HEK293T (cell line): ENCODE measurements at places on chromosomes 1 and 21.

DNA sequence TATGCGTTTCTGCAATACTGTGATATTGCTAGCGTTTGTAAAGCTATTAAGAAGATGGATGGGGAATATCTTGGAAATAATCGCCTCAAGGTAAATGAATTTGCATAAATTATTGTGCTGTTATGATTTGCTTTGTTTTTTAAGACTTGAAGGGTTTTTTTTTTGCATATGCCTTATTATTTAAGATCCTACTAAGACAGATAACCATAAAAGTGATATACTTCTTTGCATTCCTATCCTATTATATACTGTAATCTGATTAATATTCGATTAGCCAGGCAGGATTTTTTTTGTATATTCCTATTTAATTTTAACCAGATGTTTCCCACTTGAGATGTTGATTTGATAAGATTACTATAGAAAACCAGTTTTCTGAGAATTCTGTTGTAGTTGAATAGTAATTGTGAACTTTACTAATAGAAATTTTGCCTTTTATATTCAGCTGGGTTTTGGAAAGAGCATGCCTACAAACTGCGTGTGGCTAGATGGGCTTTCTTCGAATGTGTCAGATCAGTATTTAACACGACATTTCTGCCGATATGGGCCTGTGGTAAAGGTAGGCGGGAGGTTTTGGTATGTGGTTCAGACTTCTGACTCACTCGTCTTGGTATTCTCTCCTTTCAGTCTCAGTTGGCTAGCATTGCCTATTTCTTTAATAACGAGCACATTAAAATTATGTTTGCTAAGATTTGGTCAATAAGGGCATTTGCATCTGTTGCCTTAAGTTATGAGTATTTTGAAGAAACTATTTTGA lies 56.8 kb downstream of the ZBTB17 start:
- DNase-seq = no peak

DNA sequence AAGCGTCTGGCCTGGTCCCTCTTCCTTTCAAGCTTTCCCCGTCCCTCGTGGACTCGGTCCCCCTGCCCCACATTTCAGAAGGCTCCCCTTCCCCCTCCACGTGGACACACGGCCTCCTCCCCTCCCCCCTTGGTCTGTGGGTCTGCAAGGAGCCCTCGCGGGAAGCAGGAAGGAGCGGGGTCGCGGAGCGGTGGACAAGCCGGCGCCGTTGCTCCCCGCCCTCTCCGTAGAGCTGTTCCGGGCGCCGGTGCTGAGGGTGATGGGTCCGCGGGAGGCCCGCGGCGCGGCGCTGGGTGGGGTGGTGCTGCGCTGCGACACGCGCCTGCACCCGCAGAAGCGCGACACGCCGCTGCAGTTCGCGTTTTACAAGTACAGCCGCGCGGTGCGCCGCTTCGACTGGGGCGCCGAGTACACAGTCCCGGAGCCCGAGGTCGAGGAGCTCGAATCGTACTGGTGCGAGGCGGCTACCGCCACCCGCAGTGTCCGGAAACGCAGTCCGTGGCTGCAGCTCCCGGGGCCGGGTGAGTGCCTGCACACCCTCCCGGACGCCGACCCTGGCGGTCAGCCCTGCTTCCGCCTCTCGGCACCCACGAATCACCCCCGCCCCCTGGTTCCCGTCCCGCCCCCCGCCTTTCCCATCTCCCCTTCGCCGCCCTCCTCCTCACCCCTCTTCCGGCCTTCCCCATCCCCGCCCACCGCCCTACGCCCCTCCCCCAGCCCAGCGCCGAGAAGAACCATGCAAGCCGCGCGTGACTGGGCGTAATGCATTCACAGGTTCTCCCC lies 5.3 kb downstream of the FCRLB start:
- DNase-seq = peak; percentile 85

GRCh38 chr1:58904299-58905125 lies 120.7 kb upstream of the JUN start:
- DNase-seq = no peak

GRCh38 chr1:221543529-221544120 lies 198.3 kb downstream of the DUSP10 start:
- DNase-seq = peak; percentile 15

DNA sequence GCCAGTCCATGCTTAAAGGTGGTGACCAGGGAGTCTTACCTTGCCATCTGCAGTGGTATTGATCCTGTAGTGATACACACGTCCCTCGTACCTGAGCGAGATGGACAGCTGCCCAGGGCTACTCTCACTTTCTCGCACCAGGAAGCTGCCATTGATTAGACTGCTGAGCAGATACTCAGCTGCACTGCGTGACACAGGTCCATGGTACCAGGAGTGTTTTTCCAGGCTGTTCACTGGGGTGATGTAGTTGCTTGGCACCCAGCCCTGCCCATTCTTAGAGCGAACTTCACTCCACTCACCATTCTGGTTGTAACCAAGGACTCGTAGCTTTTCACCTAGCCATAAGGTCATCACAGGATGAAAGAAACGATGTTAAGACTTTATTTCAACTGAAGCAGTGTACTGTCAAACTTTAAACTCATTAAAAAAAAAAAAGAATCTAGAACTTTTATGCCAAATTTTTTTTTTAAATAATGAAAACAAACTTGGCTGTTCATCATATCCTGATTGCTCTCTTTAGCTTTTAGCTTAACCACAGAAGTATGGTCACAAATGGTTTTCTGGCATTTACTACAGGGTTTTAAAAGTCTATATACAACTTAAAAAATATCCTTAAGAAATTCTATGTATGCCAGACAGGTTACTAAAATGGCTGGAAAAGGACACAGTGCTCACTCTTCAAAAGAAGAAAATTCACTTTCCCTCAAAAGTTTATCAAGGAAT lies 44.6 kb downstream of the TOR3A start:
- no peak for DNase-seq

- no peak for DNase-seq
Observed at GRCh38 chr1:208569181-208569580, 325.0 kb upstream of the PLXNA2 start.

GRCh38 chr1:242146652-242147051 lies 147.8 kb upstream of the MAP1LC3C start:
- no peak for DNase-seq

DNA sequence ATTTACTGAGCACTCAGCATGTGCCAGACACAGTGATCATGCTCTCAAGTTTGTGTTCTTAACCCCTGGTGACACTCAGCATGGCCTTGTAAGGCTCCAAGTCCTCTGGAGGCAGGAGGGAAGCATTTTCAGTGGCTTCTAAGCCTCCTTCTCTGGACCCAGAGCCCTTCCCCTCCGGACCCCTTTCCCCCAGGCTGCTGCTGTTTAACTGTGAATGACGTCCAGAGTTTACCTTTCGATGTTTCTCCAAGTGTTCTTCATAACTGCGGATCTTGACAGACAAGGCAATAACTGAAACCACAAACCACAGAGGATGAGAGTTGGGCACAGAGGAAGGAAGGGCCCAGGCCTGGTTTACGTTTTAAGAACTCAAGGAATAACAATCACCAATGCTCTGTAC lies 6.5 kb downstream of the MRPS15 start:
- no peak for DNase-seq

DNA sequence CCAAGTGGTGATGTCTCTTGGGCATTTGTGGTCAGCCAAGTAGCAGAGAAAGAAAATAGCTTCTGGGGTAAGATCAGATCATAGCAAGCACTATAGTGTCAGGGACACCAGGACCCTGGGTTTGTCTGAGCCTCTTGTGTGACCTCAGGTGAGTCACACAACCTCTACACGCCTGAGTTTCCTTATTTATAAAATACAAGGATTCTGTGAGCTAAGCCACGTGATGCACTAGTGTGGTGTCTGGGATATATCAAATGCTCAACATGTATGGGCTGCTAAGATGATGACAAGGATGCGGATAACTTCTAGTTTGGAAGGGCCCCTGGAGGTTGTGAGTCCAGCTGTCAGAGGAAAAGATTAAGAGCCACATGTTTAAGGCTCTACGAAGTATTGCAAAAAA lies 24.5 kb upstream of the ZNF436 start:
- DNase-seq = no peak

DNA sequence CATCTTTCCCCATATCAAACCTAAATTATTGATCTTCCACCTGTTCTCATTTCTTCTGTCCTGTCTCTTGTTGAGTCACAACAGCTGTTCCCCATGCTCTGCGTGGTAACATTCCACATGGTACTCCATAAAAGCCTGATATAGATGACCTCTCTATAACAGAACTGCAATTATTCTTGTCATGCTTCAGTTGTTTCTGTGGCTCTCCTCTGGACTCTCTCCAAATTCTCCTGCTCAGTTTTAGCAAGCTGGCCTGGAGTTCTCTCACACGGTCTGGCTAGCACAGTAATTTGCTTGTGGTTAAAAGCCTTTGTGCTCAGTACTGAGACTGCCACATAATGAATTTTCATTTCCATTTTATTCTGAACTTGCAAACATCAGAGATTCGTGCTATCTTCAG lies 10.6 kb upstream of the LRRC39 start:
- no peak for DNase-seq

GRCh38 chr1:101236516-101237228 lies at the start of gene S1PR1:
Gene S1PR1 (plus strand): TSS chr1:101237019. CDS start chr1:101238985, 1,966 bp downstream.
- peak; percentile 53 for DNase-seq

DNA sequence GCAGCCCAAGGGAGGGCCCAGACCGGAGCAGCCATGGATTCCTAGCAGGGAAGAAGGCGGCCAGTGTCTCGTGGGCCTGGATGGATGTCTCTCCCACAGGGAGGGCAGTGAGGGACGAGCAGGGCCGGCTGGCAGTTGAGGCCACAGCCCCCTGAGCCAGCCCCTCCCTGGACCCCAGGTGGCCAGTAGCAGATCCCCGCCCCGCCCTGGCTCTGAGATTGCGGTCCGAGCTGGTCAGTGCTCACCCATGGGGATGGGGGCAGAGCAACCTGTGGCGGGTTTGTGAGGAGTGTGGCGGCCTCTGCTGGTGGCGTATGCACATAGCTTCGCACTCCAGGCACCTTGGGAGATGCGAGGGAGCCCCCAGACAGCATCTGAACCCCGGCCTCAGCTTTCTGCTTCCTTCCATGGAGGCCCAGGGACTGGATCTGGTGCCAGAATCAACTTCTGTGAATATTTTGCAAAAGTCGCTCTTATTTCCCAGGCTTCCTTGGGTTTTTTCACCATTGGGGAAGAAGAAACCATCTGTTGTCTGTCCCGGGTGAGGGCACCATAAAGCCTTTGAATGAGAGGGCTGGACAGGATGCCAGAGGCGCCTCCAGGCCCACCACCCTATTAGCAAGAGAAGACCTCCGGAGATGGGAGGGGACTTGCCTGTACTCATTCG lies 8.4 kb upstream of the KCNN3 start:
- peak; percentile 87 for DNase-seq

DNA sequence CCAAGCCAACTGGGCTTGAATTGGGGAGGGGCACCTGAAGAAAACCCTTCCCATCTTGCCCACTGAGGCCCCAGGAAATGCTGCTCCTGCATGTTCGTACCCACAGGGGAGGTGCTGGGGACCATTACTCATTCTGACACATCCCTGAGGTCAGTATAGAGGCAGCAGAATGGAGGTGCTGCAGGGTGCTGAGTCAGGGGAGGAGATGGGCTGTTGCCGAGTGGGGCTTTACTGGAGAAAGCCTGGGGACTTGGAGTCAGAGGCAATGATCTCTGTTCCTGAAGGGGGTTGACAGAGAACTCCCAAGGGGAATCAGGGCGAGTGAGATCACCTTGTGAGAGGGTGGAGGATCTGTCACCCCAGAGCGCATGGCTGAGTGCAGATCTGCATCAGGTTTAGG lies 40.2 kb upstream of the KCNA10 start:
- no peak for DNase-seq

DNA sequence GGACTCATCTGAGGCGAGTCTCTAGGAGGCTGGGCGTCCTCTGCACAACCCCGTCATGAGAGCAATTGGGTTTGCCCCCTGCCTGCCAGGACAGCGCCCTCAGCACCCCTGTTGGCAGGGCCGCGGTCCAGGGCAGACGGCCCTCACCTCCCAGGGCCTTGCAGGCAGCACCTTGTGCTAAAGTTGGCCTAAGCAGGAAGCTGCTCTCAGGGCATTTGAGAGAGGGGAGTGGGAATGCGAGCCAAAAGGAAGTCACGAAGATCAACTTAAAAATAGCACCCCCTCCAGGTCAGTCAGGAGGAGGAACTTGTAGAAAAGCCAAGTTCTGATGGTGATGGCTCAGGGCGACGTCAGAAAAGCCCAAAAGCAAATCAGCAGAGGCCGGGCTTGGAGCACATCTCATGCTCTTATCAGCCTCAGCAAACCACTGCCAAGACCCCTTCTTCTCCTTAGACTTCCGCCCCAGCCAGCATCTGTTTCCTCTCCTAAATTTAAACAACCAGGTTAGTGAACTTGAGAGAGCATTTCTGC lies 12.6 kb upstream of the ADORA3 start:
- DNase-seq = peak; percentile 36

DNA sequence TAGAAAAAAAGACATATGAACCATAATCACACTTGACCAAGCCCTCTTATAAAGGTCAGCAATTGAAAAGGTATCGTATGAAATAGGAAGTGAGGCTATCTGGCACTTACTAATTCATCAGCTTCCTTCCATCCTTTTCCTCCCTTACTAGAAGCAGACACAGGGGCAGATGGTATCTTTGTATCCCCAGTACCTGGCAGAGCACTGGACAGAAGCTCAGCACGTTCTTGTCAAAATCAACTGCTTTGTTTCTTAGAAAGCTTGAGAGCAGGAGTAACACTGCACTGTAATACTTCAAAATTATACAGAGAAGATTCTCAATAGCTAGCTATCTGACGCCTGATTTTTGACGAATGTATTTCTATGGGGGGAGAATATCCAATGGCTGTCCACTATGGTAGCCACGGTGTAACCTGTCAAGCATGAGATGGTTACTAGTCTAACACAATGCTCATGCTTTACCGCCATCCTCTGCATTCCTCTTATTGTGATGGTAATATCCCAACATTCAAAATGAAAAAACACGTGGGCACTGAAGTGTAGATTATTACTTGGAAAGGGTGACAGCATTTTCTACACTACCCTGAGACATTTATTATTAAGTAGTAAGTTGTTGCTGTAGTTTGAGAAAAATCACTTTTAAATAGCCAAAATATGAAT lies 175.6 kb downstream of the SIPA1L2 start:
- no peak for DNase-seq

- DNase-seq = no peak
Observed at GRCh38 chr21:45997495-45998275, 16.1 kb downstream of the COL6A1 start.

DNA sequence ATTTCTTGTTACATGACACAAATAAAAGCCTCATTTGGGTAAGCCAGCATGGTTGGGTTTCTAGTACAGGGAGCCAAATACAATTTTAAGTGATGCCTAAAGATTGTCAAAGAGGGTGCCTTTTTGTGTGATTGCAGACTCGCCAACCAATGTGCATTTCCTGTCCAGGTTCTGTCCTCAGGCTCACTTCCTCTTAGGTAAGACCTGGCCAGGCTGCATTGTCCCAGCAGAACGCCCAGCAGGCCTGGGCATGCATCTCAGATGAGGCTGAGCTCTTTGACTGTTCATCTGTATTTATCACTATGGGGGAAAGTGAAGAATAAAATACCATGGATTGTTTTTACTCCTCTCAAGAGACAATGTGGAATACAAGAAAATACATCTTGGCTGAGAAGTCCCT lies 49.7 kb downstream of the KCNC4 start:
- DNase-seq = no peak

GRCh38 chr1:62722796-62723195 lies 34.6 kb upstream of the DOCK7 start:
- DNase-seq = no peak

GRCh38 chr1:226611301-226611700 lies 62.7 kb downstream of the STUM start:
- no peak for DNase-seq
